Left lung (tissue), 14 donors: ENCODE measurements at places on chromosomes 3 and 15. TPM values are rescaled to one million over a fixed set of nuclear protein-coding genes. Genes with fewer than 3 reads are reported as not detected.

The EPHB3 gene
- 27.4 TPM for polyA plus RNA-seq

The DRD3 gene
- not detected for polyA plus RNA-seq

The ALDH1A3 gene
- polyA plus RNA-seq, result 0.55 TPM

DNA sequence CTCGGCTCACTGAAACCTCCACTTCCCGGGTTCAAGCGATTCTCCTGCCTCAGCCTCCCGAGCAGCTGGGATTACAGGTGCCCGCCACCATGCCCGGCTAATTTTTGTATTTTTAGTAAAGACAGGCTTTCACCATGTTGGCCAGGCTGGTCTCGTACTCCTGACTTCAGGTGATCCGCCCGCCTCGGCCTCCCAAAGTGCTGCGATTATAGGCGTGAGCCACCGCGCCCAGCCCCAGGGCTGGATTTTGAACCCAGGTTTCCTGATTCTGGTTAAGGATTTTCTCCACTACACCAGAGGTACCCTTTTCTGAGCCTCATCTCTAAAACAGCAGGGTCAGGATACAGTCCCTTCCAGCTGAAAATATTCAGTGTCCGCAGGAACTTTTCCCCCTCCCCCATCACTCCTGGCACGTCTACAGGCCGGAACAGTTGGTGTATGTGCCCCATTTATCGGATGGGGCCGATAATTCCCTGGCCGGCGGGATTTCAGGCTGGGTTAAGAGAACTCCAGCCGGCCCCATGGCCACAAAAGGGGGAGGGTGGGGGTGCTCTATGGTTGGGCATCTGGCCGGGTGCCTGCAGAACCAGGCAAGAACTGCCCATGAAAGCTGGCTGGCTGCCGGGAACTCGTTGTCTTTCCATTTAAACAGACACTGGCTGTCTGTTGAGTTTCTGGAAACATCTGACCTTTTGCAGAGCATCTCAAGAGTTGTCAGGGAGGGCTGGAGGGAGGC, 26.8 kb upstream of the SEMA4B start:
- no peak for DNase-seq

- DNase-seq, result no peak
These were observed 102.9 kb downstream of the SEMA6D start for GRCh38 chr15:47820057-47820746.
